BE2C (cell line): ENCODE measurements at places on chromosomes 3 and 15.

GRCh38 chr3:125386811-125387210 is 11.7 kb upstream of the ZNF148 start:
- DNase-seq = no peak

GRCh38 chr15:81411969-81412633 is 38.1 kb upstream of the TMC3 start:
- no peak for DNase-seq

- DNase-seq = peak; percentile 83
Observed at GRCh38 chr15:58521293-58521991, 89.7 kb downstream of the LIPC start.

- DNase-seq = peak; percentile 15
Observed at GRCh38 chr3:122101646-122102045, 46.5 kb downstream of the CD86 start.

- DNase-seq = no peak
Observed at GRCh38 chr15:83956887-83957286, 278.7 kb upstream of the GOLGA6L4 start.

- no peak for DNase-seq
Observed at GRCh38 chr15:89127054-89127702, 38.9 kb downstream of the ABHD2 start.

DNA sequence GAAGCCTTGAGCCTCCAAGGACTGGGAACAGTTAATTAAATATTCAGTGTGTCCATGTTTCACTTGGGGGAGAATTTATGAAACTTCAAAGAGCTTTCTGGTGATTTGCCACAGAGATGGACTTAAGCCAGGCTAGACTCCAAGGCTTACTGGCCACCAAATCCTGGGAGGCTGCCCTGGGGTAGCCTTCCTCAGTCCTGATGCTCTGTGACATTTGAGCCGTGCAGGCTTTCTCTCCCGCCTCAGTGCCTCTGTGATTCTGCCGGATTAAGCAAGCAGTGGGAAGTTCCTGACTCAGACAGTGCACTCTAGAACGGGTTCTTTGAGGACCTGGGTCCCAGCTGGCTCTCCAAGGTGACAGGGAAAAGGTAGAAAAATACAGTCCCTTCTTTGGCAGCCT is 314.7 kb upstream of the ICE2 start:
- DNase-seq = no peak
